Cerebellum (tissue), 4 donors: ENCODE measurements at places on chromosomes 12 and 14. TPM values are rescaled to one million over a fixed set of nuclear protein-coding genes. Genes with fewer than 3 reads are reported as not detected.
A peak's percentile ranks its signal among the peaks of the same experiment; 100 is the strongest.

DNA sequence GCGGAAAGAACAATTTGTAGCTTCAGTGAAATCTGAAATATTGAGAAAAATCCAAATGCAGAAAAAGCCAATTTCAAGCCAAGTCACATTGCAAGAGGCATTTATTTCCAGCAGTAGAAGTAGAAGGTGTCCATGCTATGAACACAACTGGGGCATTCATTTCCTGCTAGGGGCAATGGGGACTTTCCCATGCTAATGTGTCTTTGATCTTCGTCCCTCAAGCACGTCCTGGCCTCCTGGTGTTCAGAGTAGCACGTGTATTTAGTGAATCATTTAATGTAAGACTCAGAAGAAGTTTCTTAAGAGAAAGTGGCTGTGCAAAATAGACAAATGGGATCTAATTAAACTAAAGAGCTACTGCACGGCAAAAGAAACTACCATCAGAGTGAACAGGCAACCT lies 267.9 kb downstream of the TMEM132C start:
- DNase-seq: no peak

DNA sequence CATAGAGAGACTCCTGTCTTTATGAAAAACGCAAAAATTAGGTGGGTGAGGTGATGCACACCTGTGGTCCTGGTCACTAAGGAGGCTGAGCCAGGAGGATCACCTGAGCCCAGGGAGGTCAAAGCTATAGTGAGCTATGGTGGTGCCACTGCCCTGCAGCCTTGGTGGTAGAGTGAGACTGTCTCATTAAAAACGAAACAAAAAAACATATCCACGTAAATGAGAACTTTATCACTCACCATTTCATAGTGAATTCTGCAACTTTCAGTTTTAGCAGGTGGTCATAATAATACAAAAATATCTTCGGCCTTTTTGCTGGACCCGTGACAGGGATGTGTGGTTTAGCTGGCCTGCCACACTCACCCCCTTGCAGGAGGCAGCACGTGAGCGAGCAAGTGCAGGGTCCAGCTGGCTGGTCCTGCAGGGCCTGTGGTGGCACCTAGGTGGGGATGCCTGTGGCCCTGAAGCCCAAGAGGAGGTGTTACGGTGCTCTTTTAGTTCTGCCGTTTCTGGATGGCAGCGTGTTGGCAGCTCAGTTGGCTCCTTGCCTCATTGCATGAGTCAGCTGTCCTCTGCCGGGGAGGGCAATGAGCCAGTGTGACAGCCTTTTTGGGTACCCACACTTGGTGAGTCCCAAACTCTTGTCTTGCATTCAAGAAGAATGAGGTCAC lies 1330.7 kb upstream of the TMEM132C start:
- DNase-seq: peak; percentile 67

- DNase-seq: no peak
These were observed 57.0 kb downstream of the GCH1 start for GRCh38 chr14:54845641-54846040.

DNA sequence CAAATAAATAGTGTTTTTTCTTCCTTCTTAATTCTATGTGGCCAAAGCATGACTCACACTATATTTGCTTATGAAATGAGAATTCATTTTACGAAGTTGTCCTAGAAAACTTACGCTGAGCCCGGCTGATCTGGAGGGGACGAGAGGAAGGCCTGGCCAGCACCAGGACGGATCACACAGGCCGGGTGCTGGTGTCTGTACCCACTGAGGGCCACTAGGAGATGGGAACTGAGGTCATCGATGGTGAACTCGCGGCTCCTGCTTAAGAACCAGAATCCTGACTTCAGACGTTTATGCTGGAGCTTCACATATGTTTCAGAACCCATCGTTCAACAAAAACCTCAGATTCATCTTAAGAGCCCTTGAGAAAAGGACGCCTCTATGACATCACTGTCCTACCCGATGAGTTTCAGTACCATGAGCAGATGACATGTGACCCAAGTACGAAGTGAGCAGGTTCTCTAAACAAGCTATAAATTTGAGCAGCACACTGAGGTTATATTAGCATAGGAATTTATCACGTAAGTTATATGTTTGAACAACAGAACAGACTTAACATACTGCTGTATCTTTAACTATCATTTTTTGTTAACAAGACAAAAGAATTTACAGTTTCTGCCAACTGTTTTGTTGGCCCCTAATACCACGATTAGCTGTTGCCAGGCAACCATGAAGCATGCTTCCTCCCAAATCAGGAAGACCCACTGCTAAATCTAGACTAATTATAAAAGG lies 111.9 kb downstream of the FOXN3 start:
- DNase-seq: peak; percentile 39

DNA sequence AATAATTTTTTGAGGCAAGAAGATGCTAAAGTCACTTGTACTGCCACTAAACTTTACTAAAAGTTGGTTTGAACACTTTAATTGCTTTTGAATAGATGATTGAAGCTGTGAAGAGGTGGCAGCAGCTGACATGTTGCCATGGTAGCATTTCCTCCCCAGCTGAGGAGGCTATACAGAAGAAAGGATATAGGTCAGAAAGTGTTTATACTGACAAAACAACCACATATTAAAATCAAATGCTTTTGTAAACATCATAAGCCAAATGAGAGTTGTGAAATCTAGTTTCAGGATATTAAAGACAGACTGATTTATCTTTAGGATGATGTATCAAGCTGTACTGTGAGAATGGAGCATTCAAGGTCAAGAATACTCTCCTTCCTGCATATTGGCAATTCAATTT lies 41.7 kb downstream of the TSPAN19 start:
- no peak for DNase-seq

The IGF1 gene
- 7.1 TPM for total RNA-seq

DNA sequence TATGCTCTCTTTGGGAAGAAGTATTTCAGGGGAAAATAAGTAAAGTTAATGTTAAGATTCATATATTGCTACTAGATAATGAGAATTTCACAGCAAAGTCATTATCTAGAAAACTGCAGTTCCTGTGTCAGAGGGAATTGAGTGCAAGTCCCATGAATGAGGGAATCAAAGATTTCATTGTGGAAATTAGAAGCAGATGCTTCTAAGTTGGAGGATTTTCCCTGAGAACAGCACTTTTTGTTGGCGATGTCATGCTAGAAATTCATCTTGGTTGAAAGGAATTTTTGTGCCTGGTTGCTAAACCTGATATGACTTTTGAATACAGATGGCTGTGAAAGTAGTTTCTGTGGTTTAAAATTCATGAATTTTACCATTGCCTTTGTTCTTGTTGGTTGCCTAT lies 25.6 kb downstream of the FRMD6 start:
- DNase-seq: no peak

The CDH24 gene
- total RNA-seq: 17.5 TPM

DNA sequence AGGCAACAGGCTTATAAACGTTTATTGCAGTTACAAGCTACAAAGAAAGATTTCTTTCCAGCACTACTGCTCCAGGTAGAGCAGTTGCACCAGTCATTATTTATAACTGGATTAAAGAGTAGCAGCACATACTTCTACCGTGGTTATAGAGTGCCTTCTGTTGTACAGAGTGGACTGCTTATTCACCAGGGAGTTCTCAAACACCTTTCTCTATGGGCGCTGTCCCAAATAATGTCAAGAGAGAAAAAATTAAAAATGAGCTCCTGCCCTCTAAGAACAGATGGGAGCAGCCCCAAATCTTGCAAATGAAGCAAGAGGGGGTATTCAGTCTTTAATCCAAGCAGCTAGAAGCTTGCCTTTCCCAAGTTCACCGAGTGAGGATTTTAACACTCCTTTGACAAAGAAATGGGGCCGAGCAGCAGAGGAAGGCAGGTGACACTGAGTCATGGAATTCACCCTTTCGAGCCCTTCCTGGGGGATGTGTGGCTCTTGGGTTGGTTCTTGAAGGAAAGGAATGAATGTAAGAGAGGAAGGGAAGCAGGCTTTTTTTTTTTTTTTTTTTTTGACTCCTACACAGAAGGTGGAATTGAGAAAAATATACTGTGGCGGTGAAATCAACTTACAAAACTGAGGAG lies 181.2 kb downstream of the PRKCH start:
- no peak for DNase-seq

GRCh38 chr12:130079279-130079678 lies 83.0 kb upstream of the FZD10 start:
- DNase-seq: no peak

DNA sequence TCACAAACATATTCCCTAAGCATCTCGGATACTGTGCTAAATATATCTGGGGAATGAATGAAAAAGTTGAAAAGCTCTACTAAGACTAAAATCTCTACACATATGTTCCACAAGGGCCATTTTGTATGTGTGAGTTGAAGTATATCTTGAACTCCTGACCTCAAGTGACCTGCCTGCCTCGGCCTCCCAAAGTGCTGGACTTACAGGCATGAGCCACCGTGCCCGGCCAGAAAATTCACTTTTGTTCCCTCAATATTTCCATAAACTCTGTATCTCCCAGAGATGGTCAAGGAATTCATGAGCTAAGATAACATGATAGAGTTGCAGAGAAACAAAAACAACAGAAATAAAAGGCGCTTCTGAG lies 1.5 kb upstream of the TUBA1C start:
- no peak for DNase-seq

The TNFAIP2 gene
- total RNA-seq: 8.6 TPM

GRCh38 chr14:19878029-19878642 lies 3.2 kb downstream of the OR4K2 start:
- no peak for DNase-seq

GRCh38 chr14:99880651-99881420 lies 87.6 kb downstream of the EML1 start:
- DNase-seq: no peak

- DNase-seq: no peak
These were observed 26.2 kb upstream of the MANSC4 start for GRCh38 chr12:27806259-27806658.

- DNase-seq: no peak
These were observed 210.4 kb upstream of the SYT10 start for GRCh38 chr12:33649992-33650391.

DNA sequence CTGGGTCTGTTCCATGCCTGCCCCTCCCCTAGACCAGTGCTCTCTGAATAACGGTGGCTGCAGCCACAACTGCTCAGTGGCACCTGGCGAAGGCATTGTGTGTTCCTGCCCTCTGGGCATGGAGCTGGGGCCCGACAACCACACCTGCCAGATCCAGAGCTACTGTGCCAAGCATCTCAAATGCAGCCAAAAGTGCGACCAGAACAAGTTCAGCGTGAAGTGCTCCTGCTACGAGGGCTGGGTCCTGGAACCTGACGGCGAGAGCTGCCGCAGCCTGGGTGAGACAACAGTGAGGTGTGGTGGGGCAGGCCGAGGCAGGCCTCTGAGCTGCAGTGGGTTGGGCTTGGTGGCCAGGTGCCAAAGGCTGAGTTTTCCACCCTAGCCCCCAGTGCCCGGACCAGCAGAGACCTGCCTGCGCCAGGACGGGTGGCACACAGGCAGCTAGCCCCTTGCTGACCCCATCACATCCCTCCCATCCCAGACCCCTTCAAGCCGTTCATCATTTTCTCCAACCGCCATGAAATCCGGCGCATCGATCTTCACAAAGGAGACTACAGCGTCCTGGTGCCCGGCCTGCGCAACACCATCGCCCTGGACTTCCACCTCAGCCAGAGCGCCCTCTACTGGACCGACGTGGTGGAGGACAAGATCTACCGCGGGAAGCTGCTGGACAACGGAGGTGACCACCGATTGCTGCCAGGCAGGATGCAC lies 28.2 kb upstream of the LRP1-AS start:
- DNase-seq: peak; percentile 86

GRCh38 chr12:89674326-89674942 lies 34.2 kb downstream of the ATP2B1 start:
- no peak for DNase-seq

DNA sequence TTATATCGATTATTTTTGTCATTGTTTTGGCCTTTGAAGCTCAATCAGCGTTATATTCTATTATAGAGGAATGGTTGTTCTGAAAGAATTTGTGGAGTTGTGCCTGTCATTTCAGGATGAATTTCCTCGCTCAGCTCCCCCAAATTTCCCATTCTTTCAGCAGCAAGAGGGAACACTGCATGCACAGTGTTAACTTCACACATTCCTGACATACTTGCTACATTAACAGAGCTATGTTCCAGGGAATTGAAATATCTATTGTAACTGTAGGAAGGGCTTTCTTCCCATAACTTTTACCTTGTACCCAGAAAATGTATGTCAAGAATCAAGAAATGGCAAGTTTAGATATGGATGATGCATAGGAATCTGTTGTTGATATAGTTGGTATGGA lies 379.0 kb downstream of the LRIG3 start:
- no peak for DNase-seq

The LRP1-AS gene
- not detected for total RNA-seq

- DNase-seq: peak; percentile 31
These were observed 98.8 kb downstream of the TMEM132C start for GRCh38 chr12:128365651-128366231.

GRCh38 chr14:61544448-61545330 lies 150.6 kb upstream of the HIF1A start:
- no peak for DNase-seq

The TMEM132C gene
- total RNA-seq: 21.4 TPM

GRCh38 chr14:47411523-47411922 lies 263.9 kb downstream of the MDGA2 start:
- DNase-seq: no peak

The TMEM117 gene
- total RNA-seq: 18.5 TPM

The RDH16 gene
- 1.1 TPM for total RNA-seq

GRCh38 chr12:52019113-52019770 lies 12.5 kb downstream of the TAMALIN start:
- DNase-seq: no peak

DNA sequence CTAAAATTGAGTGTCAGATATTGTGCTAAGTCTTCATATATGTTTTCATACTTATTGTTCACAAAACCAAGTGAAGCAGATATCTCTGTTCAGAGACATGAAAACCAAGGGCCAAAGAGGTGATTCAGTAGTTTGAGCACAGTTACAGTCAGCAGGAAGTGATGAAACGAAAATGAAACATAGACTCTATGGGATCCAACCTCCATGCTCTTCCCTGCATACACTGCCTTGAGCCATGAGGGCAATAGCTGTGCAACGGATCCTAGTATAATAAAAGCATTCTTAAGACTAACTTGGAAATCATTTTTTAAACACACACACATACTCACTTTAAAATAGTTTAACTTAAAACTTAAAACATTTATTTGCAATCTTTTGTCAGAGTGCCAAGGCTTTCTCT lies 27.9 kb downstream of the ESR2 start:
- no peak for DNase-seq

The CCDC197 gene
- total RNA-seq: not detected

DNA sequence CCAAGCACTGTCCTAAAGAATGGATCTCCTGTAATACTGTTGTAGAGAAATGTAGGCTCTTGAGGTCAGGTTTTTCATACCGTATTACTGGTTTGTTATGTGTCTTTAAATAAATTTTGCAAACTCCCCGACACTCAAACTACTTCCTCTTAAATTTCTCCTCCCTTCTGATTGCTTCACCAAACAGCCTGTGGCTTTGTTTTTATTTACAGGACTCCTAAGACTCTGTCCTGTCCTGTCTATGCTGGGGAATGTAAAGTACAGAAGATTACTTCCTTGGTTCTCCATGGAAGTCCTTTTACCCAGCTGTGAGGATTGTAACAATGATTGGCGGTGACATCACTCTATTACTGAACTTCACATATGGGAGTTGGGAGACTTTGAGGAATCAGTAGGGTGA lies 873.5 kb downstream of the DIO2 start:
- DNase-seq: no peak
